ENCODE measurements at places on chromosomes 11 and 22. TPM values are rescaled to one million over a fixed set of nuclear protein-coding genes. Genes with fewer than 3 reads are reported as not detected.

DNA sequence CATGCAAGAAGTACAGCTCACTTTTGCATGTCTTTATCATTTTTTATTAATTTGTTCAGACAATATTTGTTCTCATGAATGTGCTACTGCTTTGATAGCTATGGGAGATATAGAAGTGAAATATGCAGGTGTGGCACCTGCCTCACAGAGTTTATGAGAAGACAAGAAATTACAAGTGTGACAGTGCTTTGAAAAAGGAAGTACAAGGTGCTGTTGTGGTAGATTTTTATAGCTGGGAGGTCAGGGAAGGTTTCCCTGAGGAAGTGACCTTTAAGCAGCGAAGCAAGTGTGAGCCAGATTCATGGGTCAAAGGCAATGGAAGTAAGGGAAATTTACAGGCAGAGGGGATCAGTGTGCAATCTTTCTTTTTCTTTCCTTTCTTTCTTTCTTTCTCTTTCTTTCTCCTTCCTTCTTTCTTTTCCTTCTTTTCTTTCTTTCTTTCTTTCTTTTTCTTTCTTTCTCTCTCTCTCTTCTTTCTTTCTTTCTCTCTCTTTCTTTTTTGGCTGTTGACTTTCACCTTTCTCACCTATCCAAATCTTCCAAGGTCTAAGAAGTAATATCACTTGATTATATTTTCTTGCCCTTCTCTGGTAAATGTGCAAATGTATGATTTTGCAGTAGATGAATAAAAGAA, 6.4 kb upstream of the BMAL1 start:
- no peak for DNase-seq

GRCh38 chr11:33633251-33634003, 67.2 kb downstream of the C11orf91 start:
- peak; percentile 44 for DNase-seq

- no peak for DNase-seq
Observed at GRCh38 chr11:28738549-28738948, 630.4 kb downstream of the METTL15 start.

The MRGPRF gene
- total RNA-seq, result 4.0 TPM

DNA sequence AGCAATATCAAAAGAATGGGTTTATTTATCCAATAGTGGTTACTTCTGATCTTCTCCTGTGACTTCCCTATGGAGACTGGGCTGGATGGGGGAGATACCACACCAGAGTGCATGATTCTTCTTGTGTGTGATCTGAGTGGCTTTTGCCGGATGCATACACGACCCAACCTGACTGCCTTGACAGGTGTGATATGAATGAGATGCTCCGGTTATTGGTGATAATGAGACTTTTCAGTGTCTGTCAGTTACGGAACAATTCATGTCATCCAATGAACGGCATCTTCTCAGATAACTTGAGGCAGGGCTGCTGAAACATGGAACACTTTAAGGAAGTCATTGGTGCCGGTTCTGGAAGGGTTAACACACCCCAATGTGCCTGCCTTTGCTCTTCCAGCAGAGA, 17.7 kb downstream of the FJX1 start:
- no peak for DNase-seq

GRCh38 chr11:130786586-130786985, 129.7 kb downstream of the SNX19 start:
- no peak for DNase-seq
